ENCODE measurements at places on chromosomes 4 and X. TPM values are rescaled to one million over a fixed set of nuclear protein-coding genes. Genes with fewer than 3 reads are reported as not detected.

The CLCN5 gene
- polyA plus RNA-seq: 0.63 TPM

The ATP2B3 gene
- not detected for polyA plus RNA-seq

The HPGD gene
- 18.2 TPM for polyA plus RNA-seq

The UGT2A1 gene
- polyA plus RNA-seq: not detected

The STK26 gene
- polyA plus RNA-seq: 52.5 TPM

The DOCK11 gene
- 37.8 TPM for polyA plus RNA-seq

The CXCL11 gene
- polyA plus RNA-seq: not detected

The LINC00632 gene
- not detected for polyA plus RNA-seq

The SPANXN4 gene
- not detected for polyA plus RNA-seq

The S100G gene
- not detected for polyA plus RNA-seq
